ENCODE measurements at places on chromosomes 11 and 22.

GRCh38 chr11:16347928-16348685 lies 8.2 kb downstream of the SOX6 start:
- DNase-seq = no peak

- no peak for DNase-seq
These were observed 19.4 kb downstream of the PTPN5 start for GRCh38 chr11:18772211-18772610.

- DNase-seq = peak; percentile 3
These were observed 17.4 kb upstream of the PRAME start for GRCh38 chr22:22576244-22576988.

DNA sequence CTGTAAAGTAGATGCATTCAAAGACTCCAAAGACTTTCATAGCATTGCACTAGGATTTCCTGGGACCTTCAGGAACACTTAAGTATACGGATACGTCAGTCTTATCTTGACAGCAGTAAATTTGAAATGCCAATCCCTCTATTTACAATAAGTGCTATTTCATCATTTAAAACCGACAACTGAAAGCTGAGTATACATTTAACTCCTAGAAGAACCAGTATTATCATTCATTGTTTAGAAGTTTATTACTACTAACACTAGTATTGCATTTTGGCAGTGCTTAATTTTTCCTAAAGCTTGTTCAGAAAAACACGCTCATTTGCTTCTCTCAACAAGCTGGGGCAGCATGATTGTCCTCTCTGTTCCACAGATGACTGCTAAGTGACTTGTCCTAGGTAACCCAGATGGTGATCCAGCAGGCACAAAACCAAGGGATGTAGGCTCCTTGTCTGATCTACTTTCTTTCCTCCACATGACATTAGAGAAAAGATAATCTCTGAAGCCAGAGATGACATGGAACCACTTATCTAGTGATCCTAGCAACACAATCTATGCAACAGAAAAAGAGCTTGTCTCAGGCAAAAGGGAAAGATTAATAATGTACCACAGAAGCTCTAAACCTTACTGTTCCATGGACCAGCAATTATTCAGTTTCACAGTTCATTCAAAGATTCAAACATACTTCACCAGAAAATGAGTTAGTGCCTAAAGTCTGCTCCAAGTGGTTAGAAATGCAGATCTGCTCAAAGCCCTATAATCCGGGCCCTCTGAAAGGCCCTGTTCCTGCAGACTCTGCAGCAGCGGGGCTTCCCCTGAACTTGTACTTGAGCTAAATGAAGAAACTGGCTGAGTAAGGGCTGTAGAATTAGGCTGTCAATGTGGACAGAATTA lies 5.2 kb downstream of the MAML2 start:
- no peak for DNase-seq

DNA sequence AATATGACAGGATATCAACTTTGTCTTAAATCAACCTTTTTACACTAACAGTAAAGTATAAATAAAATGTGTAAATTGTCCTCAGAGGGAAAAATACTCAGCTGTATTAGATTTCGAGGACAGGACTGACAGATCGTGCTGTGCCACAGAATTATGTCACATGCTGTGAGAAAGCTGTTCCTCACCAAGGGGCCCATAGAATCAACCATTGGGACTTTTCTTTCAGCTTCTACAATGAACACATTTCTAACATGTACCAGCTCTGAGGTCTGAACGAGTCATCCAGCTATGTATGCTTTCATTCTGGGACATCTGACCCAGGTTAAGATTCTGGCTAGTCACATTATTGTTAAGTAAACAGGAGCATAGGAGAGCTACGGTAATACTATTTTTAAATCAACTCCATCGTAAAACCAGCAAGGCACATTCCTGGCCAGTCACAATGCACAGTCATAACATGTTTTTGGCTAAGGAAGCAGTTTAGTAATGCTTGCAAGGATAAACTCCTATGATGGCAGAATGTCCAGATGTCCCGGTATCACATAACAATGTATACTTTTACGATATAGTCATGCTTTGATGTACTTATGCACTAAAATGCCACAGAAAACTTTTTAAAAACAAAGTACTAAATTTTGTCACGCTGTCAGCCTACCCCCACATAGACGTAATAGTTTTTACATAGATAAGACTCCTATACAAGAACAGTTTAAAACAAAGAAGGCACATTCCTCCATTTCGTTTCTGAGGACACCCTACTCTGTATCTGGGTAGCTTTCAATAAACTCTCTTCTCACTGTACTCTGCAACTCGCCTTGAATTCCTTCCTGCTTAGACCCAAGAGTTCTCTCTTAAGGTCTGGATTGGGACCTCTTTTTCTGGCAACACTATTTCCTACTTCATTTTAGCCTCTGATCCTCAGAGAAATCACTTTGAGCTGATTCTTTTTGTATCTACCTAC lies 27.4 kb downstream of the ZNF214 start:
- no peak for DNase-seq

- DNase-seq = no peak
These were observed 40.9 kb upstream of the BLID start for GRCh38 chr11:122156940-122157382.

DNA sequence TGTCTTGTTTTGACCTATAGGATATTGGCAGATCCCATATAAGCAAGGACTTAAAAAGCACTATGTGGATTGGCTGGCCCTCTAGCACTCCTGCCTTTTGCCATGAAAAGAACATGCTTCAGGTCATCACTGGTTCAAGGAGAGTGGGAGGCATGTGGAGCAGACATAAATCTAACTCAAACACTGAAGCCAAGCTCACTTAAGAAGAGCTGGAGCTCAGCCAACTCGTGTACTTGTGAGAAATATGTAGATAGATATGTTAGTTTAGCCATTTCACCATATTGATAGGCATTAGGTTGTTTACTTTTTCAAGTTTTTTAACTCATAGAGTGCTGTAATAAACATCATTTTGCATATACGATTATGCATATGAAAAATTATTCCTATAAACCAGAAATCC lies 19.9 kb upstream of the BBOX1 start:
- DNase-seq = no peak

DNA sequence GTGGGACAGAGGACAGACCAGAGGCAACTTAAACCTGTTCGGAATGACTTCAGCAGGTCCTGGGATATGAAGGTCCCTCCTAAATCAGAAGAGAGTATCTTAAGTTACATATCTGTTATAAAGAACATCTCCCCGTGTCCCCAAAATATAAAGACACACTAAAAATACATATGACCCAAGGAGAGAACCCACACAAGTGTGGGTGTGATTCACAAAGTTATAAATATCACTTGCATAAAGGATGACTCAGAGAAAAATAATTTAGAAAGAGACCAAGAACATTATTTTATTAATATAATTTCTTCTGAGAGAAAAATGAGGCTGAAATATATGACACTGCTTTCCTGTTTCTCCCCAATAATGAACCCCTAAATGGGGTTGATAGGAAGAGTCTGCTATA lies 14.2 kb downstream of the OR5B21 start:
- no peak for DNase-seq

GRCh38 chr11:102147015-102147414 lies 36.8 kb downstream of the YAP1 start:
- DNase-seq = no peak

GRCh38 chr11:103433386-103434072 lies 324.3 kb downstream of the DYNC2H1 start:
- no peak for DNase-seq

GRCh38 chr11:44083906-44084305 lies 11.6 kb upstream of the EXT2 start:
- no peak for DNase-seq

GRCh38 chr11:59380263-59381059 lies 21.8 kb downstream of the OR5AN1 start:
- no peak for DNase-seq

DNA sequence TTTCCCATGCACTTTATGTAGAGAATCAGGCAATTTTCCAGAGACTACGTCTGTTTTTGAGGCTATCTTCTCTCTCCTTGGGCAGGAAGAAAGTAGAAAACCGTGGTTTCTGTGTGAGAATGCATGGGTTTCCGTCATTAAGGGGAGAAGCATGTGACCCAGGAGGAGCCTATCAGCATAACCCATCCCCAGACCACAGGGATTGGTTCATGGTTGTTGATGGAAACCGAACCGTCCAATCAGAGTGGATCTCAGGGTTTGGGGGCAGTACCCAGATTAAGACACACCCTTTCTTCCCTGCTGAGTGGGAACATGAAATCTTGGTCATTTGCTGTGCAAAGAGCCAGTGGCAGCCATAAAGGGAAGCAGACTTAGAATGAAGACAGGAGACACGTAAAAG lies 517.8 kb downstream of the MN1 start:
- DNase-seq = no peak

- DNase-seq = no peak
These were observed 14.0 kb upstream of the NRIP3 start for GRCh38 chr11:9017773-9018172.

- no peak for DNase-seq
These were observed 74.2 kb downstream of the MYO7A start for GRCh38 chr11:77201991-77202841.

GRCh38 chr22:25747245-25747944 lies 5.4 kb downstream of the MYO18B start:
- DNase-seq = no peak

GRCh38 chr22:42912059-42912458 lies 55.0 kb upstream of the ARFGAP3 start:
- DNase-seq = no peak

GRCh38 chr11:122863704-122864326 lies 18.7 kb upstream of the JHY start:
- peak; percentile 45 for DNase-seq

DNA sequence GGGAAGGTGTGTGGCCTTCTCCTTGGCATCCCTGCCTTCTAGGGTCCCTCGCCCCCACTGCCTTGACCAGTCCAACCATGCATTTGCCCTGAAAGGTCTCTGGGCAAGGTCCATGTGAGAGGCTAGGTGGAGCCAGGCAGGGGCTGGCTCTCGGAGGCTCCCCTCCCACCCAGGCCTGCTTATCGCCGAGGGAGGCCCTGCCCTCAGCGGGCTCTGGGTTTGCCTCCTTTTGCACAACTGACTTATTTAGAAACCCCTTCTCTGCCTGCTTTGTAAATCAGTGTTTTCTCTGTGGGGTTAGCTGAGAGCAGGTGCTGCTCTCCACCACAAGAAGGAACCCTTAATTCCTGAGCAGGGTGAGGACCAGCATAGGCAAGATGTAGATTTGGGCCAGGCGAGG lies 47.7 kb downstream of the CD82 start:
- DNase-seq = no peak

- DNase-seq = no peak
These were observed 8.4 kb upstream of the CEP295 start for GRCh38 chr11:93653080-93653479.

GRCh38 chr11:37811349-37811748 lies 1213.3 kb upstream of the RAG2 start:
- no peak for DNase-seq

- no peak for DNase-seq
These were observed 414.9 kb downstream of the TBC1D22A start for GRCh38 chr22:47177334-47177815.

GRCh38 chr11:62018981-62019664 lies 51.7 kb upstream of the FTH1 start:
- DNase-seq = no peak

- DNase-seq = no peak
These were observed 31.6 kb upstream of the HORMAD2 start for GRCh38 chr22:30048681-30049080.

DNA sequence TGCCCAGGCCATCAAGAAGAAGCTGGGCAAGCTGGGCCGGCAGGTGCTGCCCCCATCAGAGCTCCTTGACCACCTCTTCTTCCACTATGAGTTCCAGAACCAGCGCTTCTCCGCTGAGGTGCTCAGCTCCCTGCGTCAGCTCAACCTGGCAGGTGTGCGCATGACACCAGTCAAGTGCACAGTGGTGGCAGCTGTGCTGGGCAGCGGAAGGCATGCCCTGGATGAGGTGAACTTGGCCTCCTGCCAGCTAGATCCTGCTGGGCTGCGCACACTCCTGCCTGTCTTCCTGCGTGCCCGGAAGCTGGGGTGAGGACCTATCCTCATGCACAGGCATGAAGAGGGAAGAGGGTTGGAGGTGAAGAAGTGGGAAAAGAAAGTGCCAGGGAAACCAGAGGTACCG lies 5.3 kb upstream of the NHERF4 start:
- peak; percentile 95 for DNase-seq

DNA sequence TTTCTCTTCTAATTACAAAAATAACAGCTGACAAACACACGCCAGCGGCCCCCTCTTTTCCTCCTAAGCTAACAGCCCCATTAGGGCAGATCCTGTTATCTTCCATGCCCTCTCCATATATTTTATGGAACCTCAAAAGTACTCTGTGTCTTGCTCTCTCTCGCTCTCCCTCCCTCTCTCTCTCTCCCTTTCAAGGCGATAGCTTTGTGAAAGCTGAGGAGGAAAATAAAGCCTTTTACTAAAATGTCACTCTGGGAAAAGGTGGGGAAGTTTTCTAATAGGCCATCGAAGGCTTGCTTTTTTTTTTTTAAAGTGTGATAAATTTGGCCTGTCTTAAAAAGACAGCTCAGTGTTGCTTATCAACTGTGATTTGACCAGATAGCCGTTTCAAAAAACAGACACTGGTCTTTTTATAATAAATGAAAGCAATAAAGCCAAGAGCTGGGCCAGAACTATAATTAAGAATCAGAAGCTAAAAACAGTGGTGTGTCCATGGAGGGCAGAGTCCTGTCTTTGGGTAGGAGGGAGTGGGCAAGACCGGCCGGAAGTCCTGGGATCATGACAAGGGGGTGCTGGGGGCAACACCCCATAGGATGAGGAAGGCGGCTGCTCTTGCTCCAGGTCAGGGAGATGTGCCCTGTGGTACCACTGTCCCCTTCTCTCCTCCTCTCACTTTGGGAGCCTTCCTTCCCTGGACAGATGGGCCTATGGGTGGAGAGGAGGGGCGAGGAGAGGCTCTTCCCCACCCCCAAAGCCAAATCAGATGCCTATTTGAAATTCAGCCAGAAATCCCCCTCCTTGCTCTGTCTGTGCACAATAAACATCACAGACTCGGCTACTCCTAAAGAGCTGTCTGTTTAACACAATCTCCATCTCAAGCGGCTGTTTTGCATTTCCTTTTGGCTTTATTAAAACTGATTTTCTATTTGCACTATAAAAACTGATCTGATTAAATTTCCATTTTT lies 267.2 kb downstream of the BUD13 start:
- DNase-seq = no peak

DNA sequence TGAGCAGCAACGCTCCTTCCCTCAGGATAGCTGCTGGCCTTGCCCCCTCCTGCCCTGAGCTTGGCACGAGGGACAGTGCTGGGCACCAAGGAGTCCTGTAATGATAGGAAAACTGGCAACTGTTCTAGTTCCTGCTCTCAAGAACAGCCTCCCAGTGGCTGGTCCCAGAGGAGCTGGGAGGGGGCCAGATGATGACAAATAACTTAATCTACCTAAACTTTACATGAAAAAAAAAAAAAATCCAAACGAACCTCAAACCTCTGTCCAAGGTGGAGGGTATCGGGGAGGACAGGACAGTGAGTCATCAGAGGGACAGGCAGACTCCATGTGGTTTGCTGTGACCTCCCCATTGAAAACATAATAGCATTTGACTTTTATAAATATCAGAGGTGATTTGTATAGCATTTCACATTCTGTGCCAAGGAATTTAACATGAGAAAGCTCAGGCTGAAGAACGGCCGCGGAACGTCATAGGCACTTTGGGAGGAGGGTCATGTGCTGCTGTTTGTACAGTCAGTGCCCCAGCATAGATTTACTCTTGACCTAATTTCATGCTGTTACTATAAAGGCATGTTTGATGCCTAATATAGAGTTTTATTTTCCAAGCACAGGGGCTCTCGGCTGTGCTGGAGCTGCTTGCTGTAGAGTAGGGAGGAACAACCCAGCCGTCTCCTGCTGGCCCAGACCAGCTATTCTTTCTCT lies 98.2 kb upstream of the NNMT start:
- peak; percentile 5 for DNase-seq

GRCh38 chr11:17407575-17407974 lies 19.1 kb upstream of the KCNJ11 start:
- no peak for DNase-seq
